Small intestine (tissue), 16 donors: ENCODE measurements at places on chromosomes 16 and 17.

DNA sequence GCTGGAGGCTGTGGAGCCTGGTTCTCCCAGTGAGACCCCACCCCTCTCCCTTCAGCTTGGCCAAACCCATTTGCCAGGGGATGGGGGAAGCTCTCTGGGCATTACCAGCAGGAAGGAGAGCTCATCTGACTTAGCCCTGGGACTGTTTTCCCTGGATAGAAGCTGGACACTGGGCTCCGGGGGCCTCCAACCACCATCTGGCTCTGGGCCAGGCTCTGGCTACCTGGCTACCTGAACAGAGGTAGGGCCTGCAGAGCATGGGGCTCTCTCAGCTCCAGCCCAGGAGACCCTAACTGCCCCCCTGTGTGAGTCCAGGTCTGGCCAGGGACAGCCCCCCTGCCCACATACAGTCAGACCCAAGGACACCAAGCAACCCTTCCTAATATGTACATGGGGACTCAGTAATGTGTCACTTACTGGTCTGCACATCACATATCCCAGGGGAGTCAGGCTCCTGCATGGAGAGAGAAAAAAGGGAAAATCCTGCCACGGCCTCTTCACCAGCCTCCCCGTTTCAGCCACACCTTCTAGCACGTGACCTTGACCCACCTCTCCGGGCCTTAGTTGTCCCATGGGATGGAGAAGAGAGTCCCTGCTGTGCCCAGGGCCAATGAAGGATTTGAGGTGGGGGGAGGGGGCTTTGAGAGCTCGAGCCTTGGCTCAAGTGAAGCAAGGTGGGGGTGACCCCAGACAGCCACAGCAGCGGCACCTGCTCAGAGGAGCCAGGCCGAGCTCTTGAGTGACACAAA lies 13.8 kb downstream of the CNGB1 start:
- no peaks in the 10 kb centered on the region for H3K36me3 ChIP-seq
- DNase-seq, result no peak
- no peaks in the 10 kb centered on the region for H3K27me3 ChIP-seq
- no peak overlapping the region for H3K27ac ChIP-seq
- H3K4me3 ChIP-seq, result no peak overlapping the region

DNA sequence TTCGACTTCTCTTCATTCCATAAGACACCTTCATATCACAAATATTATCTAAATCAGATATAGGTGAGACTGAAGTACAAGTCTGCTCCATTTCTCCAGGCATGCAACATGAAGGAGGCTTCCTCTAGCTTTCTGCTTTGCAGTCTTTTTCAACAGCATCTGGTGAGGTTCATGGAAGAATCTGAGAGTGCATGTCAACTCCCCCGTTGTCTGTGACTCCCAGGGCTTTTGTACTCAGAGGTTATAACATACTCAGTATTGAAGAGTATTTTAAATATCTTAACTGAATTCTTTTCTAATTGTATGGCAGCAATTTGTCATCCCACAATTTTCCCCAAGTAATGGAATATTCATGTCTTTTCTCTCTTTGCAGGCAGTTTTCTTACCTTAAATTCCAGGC lies 448.7 kb downstream of the CDH8 start:
- no peak overlapping the region for H3K4me3 ChIP-seq
- H3K27me3 ChIP-seq, result no peaks in the 10 kb centered on the region
- no peak overlapping the region for H3K27ac ChIP-seq
- no peaks in the 10 kb centered on the region for H3K4me1 ChIP-seq
- no peak for DNase-seq
- H3K36me3 ChIP-seq, result no peaks in the 10 kb centered on the region

GRCh38 chr17:29911641-29912177 lies 18.3 kb downstream of the SSH2 start:
- no peak overlapping the region for H3K27ac ChIP-seq
- peaks cover 2% of the 10 kb centered on the region for H3K36me3 ChIP-seq
- H3K4me3 ChIP-seq, result no peak overlapping the region
- no peak for DNase-seq

DNA sequence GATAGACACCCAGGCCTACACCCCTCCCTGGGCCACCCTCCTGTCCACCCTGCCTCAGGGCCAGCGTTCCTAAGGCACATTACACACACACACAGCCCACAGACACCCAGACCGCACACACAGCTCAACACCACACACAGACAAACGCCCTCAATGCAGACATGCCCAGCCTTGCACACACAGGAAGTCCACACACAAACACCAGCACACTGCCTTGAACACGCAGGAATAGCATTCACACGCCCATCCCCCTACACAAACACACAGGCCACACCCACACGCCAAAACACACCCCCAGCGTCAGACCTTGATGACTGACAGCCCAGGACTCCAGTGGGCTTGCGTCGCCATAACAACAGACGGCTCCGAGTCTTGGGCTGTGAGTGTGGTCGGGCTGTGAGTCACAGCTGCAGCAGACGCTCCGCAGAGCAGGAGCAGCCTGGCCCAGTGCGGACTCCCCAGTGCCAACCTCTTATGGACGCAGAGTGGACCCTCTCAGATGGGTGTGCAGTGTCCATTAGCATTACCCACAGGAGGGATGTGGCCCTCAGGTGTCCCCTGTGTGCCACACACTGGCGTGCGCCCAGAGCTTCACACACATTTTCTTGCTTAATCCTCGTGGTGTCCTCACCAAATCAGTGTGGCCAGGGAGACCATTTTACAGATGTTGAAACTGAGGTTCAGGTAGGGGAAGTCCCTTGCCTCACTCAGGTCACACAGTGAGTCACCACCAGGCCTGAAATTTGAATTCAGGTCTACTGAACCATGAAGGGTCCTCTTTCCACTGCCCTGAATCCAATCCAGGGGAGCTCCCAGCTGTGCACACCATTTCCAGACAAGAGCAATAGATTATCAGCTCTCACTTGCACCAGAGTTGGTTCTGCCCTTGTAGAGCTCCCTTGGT lies 17.8 kb upstream of the RAI1 start:
- DNase-seq, result peak; percentile 62
- H3K4me3 ChIP-seq, result no peak overlapping the region
- H3K27me3 ChIP-seq, result no peaks in the 10 kb centered on the region
- H3K36me3 ChIP-seq, result no peaks in the 10 kb centered on the region
- no peak overlapping the region for H3K27ac ChIP-seq

- H3K36me3 ChIP-seq, result no peaks in the 10 kb centered on the region
- DNase-seq, result no peak
Observed at GRCh38 chr17:9218911-9219310, 197.6 kb downstream of the NTN1 start.

- no peak overlapping the region for H3K4me3 ChIP-seq
- H3K27ac ChIP-seq, result no peak overlapping the region
- no peaks in the 10 kb centered on the region for H3K27me3 ChIP-seq
- DNase-seq, result peak; percentile 38
- H3K4me1 ChIP-seq, result no peaks in the 10 kb centered on the region
Observed at GRCh38 chr17:2975469-2975958, 87.9 kb downstream of the OR1D5 start.

DNA sequence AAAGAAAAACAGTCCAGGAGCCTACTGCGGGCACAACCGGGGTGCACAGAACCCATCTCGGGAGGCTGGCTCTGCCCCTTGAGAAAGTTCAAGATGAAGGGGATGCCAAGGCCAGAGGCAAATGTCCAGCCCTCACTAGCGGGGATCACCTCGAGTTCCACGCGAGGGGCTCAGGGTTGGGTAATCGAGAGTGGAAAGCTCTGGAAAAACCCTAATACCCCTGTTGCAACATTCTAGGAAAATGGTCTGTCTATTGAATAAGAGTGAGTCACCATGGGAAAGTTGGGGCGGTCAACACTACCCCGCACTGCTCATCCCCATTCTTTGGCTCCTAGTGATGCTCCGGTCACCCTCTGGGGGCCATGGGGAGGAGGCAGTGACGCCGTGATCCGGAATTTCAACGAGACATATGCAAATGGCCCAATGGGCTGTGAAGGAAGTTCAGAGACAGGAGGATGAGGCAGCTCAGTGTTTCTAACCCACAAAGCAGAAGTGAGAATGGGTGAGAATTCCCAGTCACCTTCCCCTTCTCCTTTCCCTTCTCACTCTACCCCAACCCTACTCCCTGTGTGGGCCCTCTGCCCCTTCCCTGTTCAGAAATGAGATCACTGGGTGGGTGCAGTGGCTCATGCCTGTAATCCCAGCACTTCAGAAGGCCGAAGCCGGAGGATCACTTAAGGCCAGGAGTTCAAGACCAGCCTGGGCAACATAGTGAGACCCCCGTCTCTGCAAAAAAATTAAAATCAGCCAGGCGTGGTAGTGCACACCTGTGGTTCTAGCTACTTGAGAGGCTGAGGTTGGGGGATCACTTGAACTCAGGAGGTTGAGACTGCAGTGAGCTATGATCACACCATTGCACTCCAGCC lies 22.4 kb downstream of the SOCS3 start:
- peaks cover 2% of the 10 kb centered on the region for H3K4me1 ChIP-seq
- H3K36me3 ChIP-seq, result no peaks in the 10 kb centered on the region
- no peak overlapping the region for H3K27ac ChIP-seq
- no peak overlapping the region for H3K4me3 ChIP-seq
- no peak for DNase-seq
- H3K27me3 ChIP-seq, result no peaks in the 10 kb centered on the region

DNA sequence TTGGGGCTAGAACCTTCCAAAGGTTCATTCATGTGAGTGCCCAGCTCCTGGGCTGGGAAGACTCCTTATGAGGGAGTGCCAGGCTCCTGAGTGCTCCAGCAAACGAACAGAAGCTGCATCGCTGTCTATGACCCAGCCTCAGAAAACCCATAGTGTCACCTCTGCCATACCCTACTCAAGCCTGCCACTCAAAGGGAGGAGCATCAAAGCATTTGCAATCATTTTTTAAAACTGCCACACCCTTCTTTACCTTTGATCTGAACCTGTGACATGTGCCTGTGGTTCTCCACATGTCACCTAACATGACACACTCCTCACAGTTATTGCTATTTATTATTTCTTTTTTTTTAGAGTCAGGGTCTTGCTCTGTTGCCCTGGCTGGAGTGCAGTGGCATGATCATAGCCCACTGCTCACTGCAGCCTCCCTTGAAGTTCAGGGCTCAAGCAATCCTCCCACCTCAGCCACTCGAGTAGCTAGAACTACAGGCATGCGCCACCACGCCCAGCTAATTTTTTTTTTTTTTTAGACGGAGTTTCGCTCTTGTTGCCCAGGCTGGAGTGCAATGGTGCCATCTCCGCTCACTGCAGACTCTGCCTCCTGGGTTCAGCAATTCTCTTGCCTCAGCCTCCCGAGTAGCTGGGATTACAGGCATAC lies 7.3 kb upstream of the KDM8 start:
- H3K4me3 ChIP-seq, result no peak overlapping the region
- no peaks in the 10 kb centered on the region for H3K27me3 ChIP-seq
- H3K4me1 ChIP-seq, result peaks cover 5% of the 10 kb centered on the region
- H3K27ac ChIP-seq, result no peak overlapping the region
- peak; percentile 77 for DNase-seq

DNA sequence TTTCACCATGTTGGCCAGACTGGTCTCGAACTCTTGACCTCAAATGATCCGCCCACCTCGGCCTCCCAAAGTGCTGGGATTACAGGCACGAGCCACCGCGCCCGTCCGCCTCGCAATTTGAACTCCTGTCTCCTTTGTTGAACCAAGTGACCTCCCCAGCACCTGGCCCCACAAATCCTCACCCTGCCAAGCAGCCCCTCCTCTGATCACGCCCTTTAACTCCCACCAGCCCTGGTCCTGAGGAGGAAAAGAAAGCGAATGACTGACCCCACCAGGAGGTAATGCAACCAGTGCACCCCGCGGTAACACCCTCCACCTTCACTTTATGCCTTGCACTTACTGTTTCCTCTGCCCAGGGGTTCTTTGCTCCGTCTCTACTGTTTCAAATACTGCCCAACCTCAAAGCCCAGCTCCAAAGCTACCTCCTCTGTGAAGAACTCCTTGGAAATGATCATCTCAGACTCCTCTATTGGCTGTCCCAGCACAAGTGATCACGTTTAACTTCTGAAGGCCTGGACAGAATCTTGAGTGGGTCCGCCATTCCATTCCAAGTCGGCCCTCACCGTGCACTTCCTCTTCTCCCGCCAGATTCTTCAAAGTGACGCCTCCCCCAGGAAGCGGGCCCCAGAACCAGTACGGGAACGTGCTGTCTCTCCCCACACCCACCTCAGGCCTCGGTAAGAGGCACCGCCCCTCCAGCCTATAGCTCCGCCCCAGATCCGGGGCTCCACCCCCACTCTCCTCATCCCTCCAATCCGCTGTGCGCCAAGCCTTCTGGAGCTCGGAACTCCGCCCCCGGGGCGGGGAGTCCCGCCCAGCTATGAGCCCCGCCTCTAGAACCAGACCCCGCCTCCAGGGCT lies 4.4 kb downstream of the CD19 start:
- no peaks in the 10 kb centered on the region for H3K27me3 ChIP-seq
- no peaks in the 10 kb centered on the region for H3K36me3 ChIP-seq
- peak; percentile 98 for DNase-seq
- no peaks in the 10 kb centered on the region for H3K4me1 ChIP-seq

DNA sequence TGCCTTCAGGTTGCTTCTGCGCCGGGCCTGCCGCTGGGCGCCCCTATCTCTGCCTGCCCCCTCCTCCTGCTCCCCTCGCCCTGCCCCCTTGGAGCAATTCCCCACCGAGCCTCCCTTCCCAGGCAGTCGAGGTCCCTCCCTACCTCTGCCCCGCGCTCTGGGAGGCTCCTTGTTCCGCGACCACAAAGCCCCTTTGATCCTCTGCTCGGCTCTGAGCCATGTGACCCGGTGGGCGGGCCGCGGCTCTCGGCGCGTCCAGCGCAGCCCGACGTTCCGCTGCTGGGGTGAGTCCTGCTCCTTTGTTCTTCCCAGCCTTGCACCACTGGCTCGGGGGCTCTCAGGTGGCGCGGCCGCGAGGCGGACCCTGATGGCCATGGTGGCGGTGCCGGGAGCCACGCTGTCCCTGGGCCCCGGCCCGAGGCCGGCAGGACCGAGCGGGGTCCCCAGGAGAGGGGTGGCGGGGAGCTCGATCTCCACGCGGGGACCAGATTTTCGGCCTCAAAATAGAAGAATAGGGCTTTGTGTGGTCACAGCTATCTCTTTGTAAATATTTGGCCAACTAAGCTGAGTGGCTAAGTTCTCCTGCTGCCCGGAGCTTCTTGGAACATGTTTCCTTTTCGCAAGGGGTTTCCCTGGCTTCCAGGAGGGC lies 310.6 kb downstream of the SEC14L1 start:
- no peaks in the 10 kb centered on the region for H3K27me3 ChIP-seq
- DNase-seq, result peak; percentile 77
- H3K4me1 ChIP-seq, result peaks cover 74% of the 10 kb centered on the region
- peak overlapping the region; percentile 76 for H3K4me3 ChIP-seq
- H3K27ac ChIP-seq, result peak overlapping the region; percentile 89

- peak overlapping the region; percentile 99 for H3K4me3 ChIP-seq
- H3K36me3 ChIP-seq, result peaks cover 2% of the 10 kb centered on the region
- peaks cover 8% of the 10 kb centered on the region for H3K4me1 ChIP-seq
- DNase-seq, result no peak
- H3K27ac ChIP-seq, result no peak overlapping the region
- no peaks in the 10 kb centered on the region for H3K27me3 ChIP-seq
Observed at GRCh38 chr16:15887283-15887682, 1.1 kb downstream of the CEP20 start.

GRCh38 chr16:88659160-88659559 lies 3.7 kb downstream of the MVD start:
- H3K27me3 ChIP-seq, result no peaks in the 10 kb centered on the region
- H3K4me1 ChIP-seq, result peaks cover 17% of the 10 kb centered on the region
- DNase-seq, result no peak
- H3K27ac ChIP-seq, result no peak overlapping the region
- peaks cover 11% of the 10 kb centered on the region for H3K36me3 ChIP-seq
- H3K4me3 ChIP-seq, result no peak overlapping the region

GRCh38 chr16:275786-276232 lies at the start of gene RGS11:
RGS11 (minus strand) TSS chr16:275944; CDS start chr16:275911, 33 bp downstream.
- DNase-seq, result no peak
- no peaks in the 10 kb centered on the region for H3K27me3 ChIP-seq
- H3K27ac ChIP-seq, result peak within 1 kb of the TSS; percentile 34
- no peaks in the 10 kb centered on the region for H3K36me3 ChIP-seq
- H3K4me1 ChIP-seq, result peaks cover 2% of the 10 kb centered on the region

- DNase-seq, result no peak
- no peak overlapping the region for H3K27ac ChIP-seq
- no peak overlapping the region for H3K4me3 ChIP-seq
- H3K4me1 ChIP-seq, result no peaks in the 10 kb centered on the region
Observed at GRCh38 chr17:21689604-21690003, 2.7 kb upstream of the KCNJ18 start.
